H1 (cell line): ENCODE measurements at places on chromosomes 1 and 21. TPM values are rescaled to one million over a fixed set of nuclear protein-coding genes. Genes with fewer than 3 reads are reported as not detected.

The BATF3 gene
- 6.3 and 7.3 TPM in 2 replicates for total RNA-seq

The FAM131C gene
- total RNA-seq = 0.25 and 0.78 TPM in 2 replicates

The PGLYRP4 gene
- not detected in 2 replicates for total RNA-seq

The DNAJC28 gene
- 4.2 and 4.3 TPM in 2 replicates for total RNA-seq

DNA sequence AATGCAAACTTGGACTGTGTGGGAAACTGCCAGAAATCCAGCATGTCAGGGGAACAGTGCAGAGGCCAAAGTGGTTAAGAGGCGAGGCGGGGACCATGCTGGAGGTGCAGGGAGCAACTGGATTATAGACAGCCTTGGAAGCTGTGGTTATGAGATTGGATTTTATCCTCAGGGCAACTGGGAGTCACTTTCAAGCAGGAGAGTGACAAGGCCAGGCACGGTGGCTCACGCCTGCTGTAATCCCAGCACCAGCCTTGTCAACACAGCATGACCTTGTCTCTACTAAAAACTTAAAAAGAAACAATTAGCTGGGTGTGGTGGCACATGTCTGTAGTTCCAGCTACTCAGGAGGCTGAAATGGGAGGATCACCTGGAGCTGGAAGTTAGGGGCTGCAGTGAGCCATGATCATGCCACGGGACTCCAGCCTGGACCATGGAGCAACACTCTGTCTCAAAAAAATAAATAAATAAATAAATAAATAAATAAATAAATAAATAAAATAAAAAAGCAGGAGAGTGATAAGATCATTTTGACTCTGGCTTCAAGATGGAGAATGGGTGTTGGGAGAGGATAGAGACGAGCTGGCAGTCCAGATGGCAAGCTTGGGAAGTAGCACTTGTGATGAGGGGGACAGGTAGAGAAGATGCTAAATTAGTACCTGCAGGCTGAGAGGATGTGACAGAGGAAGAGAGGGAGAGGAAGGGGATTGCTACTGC lies 3.5 kb downstream of the HAPLN2 start:
- no peak overlapping the region for H3K4me3 ChIP-seq
- no peak overlapping the region for H3K27ac ChIP-seq
- DNase-seq = no peak
- H3K27me3 ChIP-seq = peaks cover 47% of the 10 kb centered on the region

- no peaks in the 10 kb centered on the region for H3K36me3 ChIP-seq
- H3K27ac ChIP-seq = no peak overlapping the region
- no peak overlapping the region for H3K4me3 ChIP-seq
- peaks cover 2% of the 10 kb centered on the region for H3K4me1 ChIP-seq
These were observed 109.8 kb downstream of the TOMM20 start for GRCh38 chr1:235018720-235019444.

DNA sequence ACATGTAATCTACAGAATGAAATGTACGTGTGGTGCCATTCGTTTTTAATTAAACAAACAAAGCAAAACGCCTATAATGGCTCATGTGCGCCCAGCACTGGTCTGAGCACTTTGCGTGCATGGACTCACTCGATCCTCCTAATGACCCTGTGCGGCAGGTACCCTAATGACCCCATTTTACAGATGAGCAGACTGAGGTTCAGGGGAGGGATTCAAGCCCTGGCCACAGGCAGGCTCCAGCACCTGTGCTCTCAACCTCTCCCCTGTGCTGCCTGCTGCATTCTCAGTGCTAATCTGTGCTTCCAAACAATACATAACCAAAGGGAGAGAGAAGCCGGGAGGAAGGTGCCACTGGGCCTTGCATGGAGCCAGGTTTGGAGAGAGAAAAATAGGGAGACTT lies 124.2 kb upstream of the ZBTB40 start:
- H3K36me3 ChIP-seq = no peaks in the 10 kb centered on the region
- H3K27ac ChIP-seq = no peak overlapping the region
- H3K27me3 ChIP-seq = no peaks in the 10 kb centered on the region

DNA sequence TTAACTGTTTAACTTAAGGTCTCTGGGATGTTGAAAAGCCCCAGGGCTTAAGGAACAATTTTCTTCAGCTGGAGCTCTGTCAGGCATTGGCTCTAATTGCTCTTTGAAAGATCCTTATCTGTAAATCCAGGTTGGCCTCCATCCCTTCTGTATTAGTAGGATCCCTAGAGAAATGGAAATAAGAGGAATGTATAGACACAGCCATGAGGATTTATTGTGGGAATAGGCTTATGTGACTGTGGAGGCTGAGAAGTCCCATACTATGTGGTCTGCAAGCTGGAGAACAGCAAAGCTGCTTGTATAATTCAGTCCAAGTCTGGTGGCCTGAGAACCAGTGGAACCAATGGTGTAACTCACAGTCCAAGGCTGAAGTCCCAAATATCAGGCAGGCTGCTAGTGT lies 47.6 kb upstream of the VAV3 start:
- no peak for DNase-seq
- no peaks in the 10 kb centered on the region for H3K4me1 ChIP-seq
- no peaks in the 10 kb centered on the region for H3K36me3 ChIP-seq
- no peaks in the 10 kb centered on the region for H3K27me3 ChIP-seq

DNA sequence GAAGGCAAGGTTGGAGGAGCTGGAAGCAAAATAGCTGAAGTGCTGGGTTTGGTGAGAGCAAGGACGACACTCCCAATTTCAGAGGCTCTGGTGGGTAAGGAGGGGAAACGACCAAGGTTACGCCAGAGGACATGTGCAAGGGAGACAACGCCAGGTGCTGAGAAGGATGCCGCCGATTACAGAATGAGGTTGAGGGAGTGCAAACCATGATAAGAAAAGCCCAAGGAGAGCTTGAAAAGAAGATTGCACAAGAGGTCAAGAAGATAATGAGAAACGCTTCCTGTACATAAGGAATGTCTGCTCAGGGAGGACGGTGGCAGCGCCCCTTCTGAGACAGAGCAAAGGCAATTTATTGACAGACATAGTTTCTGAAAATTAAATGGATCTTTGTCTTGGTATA lies 382.0 kb upstream of the PROX1 start:
- no peak overlapping the region for H3K27ac ChIP-seq
- no peaks in the 10 kb centered on the region for H3K4me1 ChIP-seq
- H3K36me3 ChIP-seq = no peaks in the 10 kb centered on the region
- no peak overlapping the region for H3K4me3 ChIP-seq

- peaks cover 6% of the 10 kb centered on the region for H3K4me1 ChIP-seq
- no peak overlapping the region for H3K27ac ChIP-seq
- H3K36me3 ChIP-seq = no peaks in the 10 kb centered on the region
- H3K4me3 ChIP-seq = no peak overlapping the region
- no peaks in the 10 kb centered on the region for H3K27me3 ChIP-seq
- DNase-seq = no peak
These were observed 10.4 kb upstream of the BCAR3 start for GRCh38 chr1:93692026-93692425.

GRCh38 chr21:31408301-31409088 lies 64.4 kb upstream of the TIAM1 start:
- H3K27me3 ChIP-seq = no peaks in the 10 kb centered on the region
- no peak overlapping the region for H3K27ac ChIP-seq

DNA sequence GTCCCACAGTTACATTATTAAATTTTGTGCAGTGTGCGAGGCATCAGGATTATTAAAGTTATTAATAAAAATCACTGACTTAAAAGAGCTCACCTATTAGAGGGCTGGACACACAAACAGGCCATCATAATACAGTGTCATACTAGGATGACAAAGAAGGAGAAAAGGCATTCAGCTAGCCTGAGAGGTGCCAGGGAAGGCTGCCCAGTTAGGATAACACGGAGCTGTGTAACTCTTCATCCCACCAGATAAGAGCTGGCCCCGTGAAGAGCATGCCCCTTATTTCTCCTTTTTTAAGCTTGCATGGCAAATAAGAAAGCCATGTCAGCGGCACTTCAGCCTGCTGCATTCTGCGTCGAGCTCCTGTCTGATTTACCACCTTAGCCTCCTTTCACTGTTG lies 109.5 kb downstream of the KCNK1 start:
- H3K36me3 ChIP-seq = no peaks in the 10 kb centered on the region
- no peak for DNase-seq
- H3K4me1 ChIP-seq = peaks cover 2% of the 10 kb centered on the region; the same call in 1 of the 2 replicates
- H3K27ac ChIP-seq = no peak overlapping the region

- DNase-seq = no peak
- H3K27ac ChIP-seq = no peak overlapping the region
- H3K36me3 ChIP-seq = peaks cover 11% of the 10 kb centered on the region
- H3K4me1 ChIP-seq = no peaks in the 10 kb centered on the region
- H3K27me3 ChIP-seq = no peaks in the 10 kb centered on the region
- H3K4me3 ChIP-seq = no peak overlapping the region
These were observed 20.1 kb downstream of the CSTB start for GRCh38 chr21:43755820-43756594.

- DNase-seq = no peak
- H3K36me3 ChIP-seq = no peaks in the 10 kb centered on the region
- H3K27me3 ChIP-seq = no peaks in the 10 kb centered on the region
- H3K4me1 ChIP-seq = no peaks in the 10 kb centered on the region
- H3K27ac ChIP-seq = no peak overlapping the region
These were observed 31.6 kb downstream of the TGFB2 start for GRCh38 chr1:218376722-218377121.

DNA sequence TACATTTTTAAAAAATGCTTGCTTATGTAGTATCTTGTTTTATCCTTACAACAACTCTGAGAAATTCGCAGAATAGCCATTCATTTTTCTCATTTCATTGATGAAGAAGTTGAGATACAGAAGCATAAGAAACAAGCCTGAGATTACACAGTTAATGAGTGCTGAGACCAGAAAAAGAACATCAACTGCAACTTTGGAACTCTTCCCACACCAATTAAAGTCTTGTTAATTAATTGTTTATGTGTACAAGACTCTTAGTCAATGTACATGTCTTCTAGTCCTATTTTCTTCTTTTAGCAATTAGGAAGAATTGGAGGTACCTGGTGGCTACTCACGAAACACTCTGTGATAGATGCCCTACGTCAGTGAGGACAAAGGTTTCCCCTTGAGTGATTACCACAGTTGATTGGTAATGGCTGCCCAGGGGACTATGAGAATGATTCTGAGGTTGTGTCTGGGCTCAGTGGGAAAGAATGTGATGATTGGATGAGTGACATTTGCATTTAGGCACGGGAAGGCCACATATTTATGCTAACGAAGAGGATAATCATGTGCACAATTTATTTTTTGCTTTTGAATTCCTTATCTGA lies 187.4 kb upstream of the KCNK2 start:
- no peaks in the 10 kb centered on the region for H3K4me1 ChIP-seq
- DNase-seq = no peak
- no peaks in the 10 kb centered on the region for H3K36me3 ChIP-seq
- H3K27ac ChIP-seq = no peak overlapping the region
